Skin of body (tissue), 3 donors: ENCODE measurements at places on chromosomes 11 and 22. TPM values are rescaled to one million over a fixed set of nuclear protein-coding genes. Genes with fewer than 3 reads are reported as not detected.
A peak's percentile ranks its signal among the peaks of the same experiment; 100 is the strongest.

ZP1 gene
- total RNA-seq: 0.49 TPM

GRCh38 chr22:31259798-31260473 lies 32.4 kb downstream of the PIK3IP1 start:
- DNase-seq: no peak

- no peak for DNase-seq
Measured at GRCh38 chr11:11816511-11817314, 25.1 kb upstream of the USP47 start.

DNA sequence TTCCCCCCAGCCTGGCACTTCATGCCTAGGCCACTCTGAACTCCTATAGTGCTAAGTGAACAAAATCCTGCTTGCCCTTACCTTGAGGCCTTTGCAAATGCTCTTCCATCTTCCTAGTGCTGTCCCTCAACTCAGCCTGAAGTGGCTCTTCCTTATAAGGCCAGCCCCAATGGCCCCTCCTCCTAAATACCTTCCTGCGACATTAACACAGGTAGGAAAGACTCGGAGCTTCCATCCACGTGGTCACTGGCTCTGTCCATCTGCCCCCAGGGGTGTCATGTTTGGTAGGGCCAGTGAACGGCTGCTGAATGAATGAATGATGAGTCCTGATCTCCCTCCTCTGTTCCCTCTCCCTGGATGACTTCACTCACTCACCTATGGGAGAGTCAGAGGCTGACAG lies 4.2 kb downstream of the PDE2A start:
- no peak for DNase-seq

GRCh38 chr22:16954060-16954403 lies 54.0 kb downstream of the GAB4 start:
- DNase-seq: no peak

MRGPRX3 gene
- not detected for total RNA-seq

DNA sequence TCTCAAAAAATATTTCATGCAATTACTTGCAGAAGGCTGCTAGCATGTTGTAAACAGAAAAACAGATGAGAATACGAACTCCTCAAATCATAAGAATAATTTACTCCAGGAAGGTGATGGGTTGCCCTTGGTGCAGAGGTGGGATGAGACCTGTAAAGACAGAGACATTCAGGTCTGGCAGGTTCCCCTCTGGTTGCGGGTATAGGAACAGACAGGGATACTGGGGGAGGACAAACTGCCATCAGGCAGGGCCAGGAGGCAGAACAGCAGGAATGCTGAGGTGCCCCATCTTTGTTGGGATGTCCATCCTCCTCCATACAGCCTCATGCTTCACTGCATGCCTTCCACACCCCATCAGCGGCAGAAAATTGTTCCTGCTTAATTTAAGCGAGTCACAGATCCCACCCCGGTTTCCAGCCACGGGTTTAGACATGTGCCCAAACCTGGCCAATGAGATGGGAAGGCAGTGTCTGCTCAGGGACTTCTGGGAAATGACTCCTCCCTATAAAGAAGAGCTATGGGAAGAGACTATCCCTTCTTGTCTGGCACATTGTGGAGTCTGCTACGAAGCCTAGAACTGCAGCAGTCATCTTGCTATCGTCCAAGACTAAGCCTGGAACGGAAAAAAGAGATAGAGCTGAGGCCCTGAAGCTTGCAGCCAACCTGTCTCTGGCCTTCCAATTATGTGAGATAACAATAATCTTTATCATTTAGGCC lies 23.1 kb upstream of the IRAG1 start:
- DNase-seq: no peak

DNA sequence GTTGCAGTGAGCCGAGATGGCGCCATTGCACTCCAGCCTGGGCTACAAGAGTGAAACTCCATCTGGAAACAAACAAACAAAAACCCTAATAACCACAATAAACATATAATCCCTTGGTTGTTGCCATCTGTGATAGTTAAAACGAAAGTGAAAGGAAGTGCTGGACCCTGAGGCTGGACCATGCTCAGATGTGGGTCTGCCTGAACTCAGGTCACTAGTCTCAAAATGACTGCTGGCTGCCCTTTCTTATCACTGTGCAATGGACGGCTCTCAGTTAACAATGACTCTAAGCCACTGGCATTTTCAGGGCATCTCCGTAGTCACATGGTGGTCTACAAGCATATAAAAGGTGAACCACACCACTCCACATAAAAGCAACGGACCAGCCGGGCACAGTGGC lies 48.2 kb upstream of the FTH1 start:
- no peak for DNase-seq

DNA sequence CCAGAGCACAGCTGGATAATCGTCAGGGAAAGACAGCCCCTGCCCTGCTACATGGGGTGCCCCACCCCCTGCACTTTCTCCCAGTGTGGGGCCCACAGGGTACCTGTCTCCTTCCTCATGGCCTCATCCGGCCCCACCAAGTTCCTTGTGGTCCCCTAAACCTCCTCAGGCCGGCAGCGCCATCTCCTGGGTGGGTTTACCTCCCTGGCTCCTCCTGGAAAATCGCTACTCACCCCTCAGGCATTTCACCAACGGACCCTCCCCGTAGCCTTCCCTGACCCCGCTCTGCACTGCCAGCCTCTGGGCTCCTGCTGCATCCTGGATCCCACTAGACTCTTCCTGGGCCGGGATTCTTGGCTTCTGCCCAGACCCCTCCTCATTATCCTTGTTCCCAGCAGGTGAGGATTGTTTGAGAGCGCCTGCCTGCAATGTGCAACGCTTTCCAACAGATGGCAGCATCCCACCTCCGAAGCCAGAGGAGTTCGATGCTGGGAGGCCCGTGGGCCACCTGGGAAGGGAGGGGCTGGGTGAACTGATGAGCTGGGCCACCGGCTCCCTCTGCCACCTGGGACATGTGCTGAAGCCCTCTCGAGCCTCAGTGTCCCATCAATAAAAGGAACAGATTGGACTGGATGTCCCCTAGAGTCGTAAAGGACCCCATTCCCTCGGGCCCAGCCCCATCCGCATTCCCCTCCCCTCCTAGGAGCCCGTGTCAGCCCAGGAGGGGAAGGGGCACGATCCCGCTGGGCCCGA lies 44.2 kb upstream of the TTLL12 start:
- no peak for DNase-seq

BLID gene
- 2.8 TPM for total RNA-seq

GRCh38 chr11:44733877-44734276 lies 7.1 kb downstream of the TSPAN18 start:
- DNase-seq: no peak

- no peak for DNase-seq
Measured at GRCh38 chr11:68469122-68469521, 8.6 kb downstream of the PPP6R3 start.

GRCh38 chr11:12032968-12033367 lies 24.5 kb upstream of the DKK3 start:
- DNase-seq: no peak

DNA sequence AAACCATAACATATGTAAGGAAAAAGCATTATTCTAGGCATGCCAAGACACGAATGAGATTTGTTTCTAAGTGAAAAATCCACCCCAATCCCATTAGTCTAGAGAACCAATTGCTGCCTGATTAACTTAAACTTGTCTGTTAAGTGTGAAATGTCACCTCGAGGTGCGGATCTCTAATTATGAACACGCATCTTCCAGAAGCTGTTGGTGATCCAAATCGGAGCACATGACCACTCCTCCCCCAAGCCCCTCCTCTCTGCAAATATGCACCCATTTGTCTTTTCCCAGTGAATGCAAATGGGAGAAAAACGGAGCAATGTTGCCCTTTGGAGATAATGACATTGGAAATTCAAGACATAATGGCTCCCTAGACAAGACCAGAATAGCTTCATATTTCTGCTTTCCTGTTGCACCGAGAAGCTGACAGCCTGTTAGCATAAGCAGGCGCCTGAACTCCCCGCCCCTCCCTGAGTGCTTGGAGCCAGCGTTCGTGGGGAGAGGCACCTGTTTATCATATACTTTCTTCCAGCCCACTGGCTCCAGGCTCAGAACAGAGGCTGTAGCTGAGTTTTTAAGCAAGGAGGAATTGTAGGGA lies 6.0 kb upstream of the FXYD6 start:
- no peak for DNase-seq

ASPHD2 gene
- 0.89 TPM for total RNA-seq

OR5B21 gene
- not detected for total RNA-seq

- no peak for DNase-seq
Measured at GRCh38 chr11:60934790-60935605, 10.7 kb downstream of the TMEM132A start.

DNA sequence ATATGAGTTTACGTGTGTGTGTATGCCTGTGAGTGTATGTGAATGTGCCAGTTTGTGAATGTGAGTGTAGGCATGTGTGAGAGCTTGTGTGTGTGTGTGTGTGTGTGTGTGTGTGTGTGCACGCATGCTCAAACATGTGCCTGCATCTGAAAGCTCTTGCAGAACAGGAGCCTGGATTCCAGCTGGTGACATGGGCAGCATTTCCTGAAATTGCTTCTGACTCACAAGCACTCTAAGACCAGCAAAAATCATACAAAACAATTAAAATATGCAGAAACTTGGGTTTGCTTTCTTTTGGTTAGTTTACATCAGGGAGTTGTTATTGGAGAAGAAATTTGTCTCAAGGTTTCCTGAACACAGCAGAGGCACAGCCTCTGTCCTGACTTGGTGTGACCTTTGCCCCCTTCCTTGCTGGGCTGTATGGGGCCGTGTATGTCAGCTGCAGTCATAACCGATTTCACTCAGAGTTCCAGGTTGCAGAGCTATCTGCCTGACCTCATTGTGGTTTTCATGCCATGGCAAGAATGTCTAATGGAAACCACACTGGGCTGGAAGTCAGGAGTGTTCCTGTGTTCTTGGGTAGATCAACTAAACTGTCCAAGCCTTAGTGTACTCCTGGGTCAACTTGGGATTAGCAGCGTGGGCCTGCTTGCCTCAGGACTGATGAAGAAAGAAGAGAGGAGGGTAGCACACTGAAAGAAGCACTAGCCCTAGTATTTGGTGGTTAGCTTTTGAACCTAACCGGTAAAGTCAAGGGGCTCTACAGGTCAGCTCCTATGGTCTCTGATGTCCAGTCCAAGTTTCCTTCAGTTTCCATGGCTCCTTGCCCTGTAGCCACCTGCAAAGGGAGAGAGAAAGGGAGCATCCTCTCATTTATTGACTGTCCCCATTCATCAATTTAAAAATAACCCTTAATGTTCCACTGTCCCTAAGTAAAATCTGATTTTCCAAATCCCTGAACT lies 143.7 kb downstream of the SNX19 start:
- DNase-seq: peak; percentile 40

GRCh38 chr22:33326540-33327295 lies 268.5 kb upstream of the SYN3 start:
- peak; percentile 12 for DNase-seq

CALCA gene
- total RNA-seq: not detected

DNA sequence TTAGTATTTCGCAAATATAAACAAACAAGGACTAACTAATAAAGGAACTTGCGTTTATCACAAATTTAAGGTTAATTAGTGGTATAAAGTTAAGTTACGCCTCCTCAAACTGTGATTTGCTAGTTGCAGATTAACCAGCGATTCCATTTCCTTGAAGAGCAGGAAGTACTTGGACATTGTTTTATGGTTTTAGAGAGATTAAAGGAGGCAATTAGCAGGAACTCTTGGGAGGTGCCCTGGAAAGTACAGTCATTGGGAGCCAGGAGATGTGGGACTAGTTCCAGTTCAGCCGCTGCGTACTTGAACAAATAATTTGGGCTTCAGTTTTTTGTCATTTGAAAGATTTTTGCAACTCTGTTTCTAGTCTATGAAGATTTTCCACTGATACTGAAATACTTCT lies 3.3 kb downstream of the FAM118B start:
- no peak for DNase-seq

- DNase-seq: no peak
Measured at GRCh38 chr11:31022080-31022479, 347.5 kb downstream of the DCDC1 start.

GRCh38 chr11:12704049-12704448 lies 29.8 kb downstream of the TEAD1 start:
- no peak for DNase-seq

GRCh38 chr11:123451183-123451781 lies 21.2 kb downstream of the GRAMD1B start:
- DNase-seq: no peak

DNA sequence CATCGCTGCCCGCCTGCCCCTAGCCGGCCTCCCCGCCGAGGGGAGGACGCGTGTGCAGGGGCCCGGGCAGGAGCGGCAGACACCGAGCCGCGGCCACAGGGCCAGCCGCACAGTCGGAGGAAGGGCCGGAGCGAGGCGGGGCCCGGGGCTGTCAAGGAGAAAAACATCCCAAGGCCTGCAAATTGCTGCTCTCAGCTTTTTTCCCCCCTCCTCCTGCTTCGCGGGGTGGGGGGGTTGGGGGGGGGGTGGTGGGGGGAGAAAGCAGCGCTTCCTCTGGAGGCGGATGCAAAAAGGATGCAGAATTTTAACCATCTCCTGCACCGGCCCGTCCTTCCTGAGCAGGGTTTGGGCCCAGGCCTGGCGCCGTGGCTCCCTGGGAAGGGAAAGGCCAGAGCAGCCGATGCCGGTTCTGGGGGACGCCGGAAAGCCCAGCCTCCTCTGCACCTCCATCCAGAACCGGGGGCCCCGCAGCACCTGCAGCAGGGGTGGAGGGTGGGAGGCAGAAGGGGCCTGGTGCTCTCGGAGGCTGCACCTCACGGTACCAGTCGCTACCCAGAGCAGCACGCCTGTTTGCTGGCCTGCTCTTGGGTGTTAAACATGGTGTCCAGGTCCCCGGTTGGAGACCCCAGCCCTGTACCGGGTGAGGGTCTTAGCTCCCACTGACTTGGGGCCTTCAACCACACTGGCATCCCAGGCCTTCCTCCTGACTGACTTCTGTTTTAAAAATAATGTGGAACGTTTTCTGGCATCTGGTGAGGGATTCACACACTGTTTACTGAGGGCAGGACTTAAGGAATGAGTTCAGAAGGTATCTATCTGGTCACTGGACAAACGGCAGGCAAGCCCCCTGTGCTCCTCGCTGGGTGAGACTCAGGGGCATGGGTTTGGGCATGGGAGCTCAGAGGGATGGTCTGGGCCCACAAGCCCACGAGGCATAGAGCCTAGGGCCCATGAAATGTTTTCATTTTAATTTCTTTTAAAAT lies 77.4 kb upstream of the WNT7B start:
- DNase-seq: peak; percentile 70

TSPAN18 gene
- 17.0 TPM for total RNA-seq

DNA sequence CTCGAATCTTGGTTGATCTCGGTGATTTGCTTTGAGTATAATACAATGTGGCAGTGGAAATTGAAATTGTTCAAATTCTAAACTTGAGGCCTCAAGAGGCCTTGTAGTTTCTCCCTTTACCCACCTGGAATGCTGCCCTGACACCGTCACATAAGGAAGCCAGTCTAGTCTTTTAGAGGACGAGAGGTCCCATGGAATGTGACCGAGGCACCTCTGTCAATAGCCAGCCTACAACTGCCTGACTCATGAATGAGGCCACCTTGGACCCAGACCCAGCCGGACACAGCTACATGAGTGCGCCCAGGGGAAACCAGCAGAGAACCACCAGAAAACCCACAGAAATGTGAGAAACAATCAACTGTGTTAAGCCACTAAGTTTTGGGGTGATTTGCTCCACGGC lies 52.5 kb downstream of the RPL27A start:
- no peak for DNase-seq

DNA sequence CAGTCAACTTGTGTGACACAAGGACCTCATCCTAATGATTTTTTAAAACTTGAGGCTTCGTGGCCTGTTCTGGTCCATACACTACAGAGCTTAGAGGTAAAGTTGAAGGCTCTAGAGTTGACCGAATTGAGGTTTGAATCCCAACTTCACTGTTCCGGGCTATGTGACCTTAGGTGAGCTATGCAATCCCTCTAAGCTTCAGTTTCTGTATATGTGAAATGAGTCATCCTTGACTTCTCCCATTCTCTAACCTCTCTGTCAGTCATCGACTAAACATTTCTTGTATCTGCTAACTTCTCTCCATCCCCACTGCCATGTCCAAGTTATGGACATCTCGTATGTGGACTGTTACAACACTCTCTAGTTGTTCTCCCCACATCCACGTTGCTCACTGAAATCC lies 178.2 kb upstream of the TMEM45B start:
- no peak for DNase-seq
